ENCODE measurements at places on chromosomes 11 and 22. TPM values are rescaled to one million over a fixed set of nuclear protein-coding genes. Genes with fewer than 3 reads are reported as not detected.

FGF3 gene
- not detected for total RNA-seq

GRCh38 chr11:88849368-88849767 lies 216.4 kb downstream of the GRM5 start:
- no peak overlapping the region for H3K4me3 ChIP-seq
- no peak for DNase-seq
- peaks cover 9% of the 10 kb centered on the region for H3K4me1 ChIP-seq
- H3K27ac ChIP-seq: no peak overlapping the region

DNA sequence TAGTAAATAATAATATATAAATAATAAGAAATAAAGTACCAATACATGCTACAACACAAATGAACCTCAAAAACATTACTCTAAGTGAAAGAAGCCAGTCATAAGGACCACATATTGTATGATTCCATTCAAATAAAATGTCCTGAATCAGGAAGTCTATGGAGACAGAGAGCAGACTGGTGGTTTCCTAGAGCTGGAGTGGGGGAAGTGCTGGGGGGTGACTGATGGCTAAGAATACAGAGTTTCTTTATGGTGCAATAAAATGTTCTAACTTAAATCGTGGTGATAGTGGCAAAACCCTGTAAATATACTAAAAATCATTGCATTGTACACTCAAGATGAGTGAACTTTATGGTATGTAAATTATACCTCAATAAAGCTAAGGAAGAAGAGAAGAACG lies 376.5 kb downstream of the BUD13 start:
- H3K27ac ChIP-seq: no peak overlapping the region
- H3K4me1 ChIP-seq: no peaks in the 10 kb centered on the region
- no peak overlapping the region for H3K4me3 ChIP-seq
- DNase-seq: no peak
- no peaks in the 10 kb centered on the region for H3K27me3 ChIP-seq

GRCh38 chr11:15215005-15215404 lies 100.3 kb downstream of the INSC start:
- H3K36me3 ChIP-seq: no peaks in the 10 kb centered on the region
- no peak overlapping the region for H3K27ac ChIP-seq
- no peaks in the 10 kb centered on the region for H3K27me3 ChIP-seq

GSTT2B gene
- not detected for total RNA-seq

DEFB131B gene
- not detected for total RNA-seq

SUSD2 gene
- total RNA-seq: 0.44 TPM

ALDH3B2 gene
- total RNA-seq: not detected

- no peak for DNase-seq
- H3K4me1 ChIP-seq: no peaks in the 10 kb centered on the region
- H3K27me3 ChIP-seq: no peaks in the 10 kb centered on the region
- H3K27ac ChIP-seq: no peak overlapping the region
Observed at GRCh38 chr11:70624598-70624993, 226.3 kb downstream of the CTTN start.

DNA sequence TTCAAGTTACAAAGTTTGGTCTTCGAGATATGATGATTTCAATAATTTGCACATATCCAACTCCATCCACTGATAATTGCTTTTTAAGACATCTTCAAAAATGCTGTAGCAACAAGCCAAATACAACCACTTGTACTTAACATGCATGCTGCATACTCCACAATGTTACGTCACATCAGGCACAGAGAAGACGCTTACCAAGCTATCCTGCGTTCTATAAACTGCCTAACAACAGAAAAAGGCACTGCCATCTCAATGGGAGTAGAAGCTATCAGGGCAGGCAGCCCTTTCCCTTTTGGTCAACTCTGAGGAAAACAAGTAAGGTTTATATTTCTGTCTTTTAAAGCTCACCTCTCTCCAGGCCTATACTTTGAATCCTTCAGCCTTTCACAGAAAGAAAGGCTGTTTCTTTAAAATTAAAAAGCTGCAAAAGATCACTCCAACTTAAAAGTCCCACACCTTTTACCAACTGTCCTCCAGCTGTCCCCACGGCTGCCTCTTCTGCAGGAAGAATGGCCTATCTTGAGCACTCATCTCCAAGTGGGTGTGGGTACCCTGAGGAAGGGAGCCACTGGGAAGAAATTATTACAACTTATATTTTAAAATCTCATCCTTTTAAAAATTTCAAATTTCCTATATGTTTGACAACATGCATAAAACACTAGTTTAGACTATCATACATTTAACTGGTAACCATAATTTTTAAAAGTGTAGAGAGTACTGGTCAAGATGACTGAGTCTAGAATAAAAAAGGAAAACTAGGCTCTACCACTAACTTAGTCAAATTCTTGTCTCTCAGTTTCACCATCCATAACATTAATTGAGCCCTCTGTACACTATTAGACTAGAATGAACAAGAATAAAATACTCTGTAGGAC lies 14.5 kb downstream of the PHF21A start:
- H3K4me1 ChIP-seq: peaks cover 10% of the 10 kb centered on the region
- H3K27ac ChIP-seq: no peak overlapping the region
- H3K36me3 ChIP-seq: no peaks in the 10 kb centered on the region
- H3K27me3 ChIP-seq: no peaks in the 10 kb centered on the region
- no peak for DNase-seq

GRCh38 chr11:114150671-114151070 lies 91.2 kb downstream of the ZBTB16 start:
- DNase-seq: no peak
- H3K36me3 ChIP-seq: no peaks in the 10 kb centered on the region
- H3K27ac ChIP-seq: no peak overlapping the region

GRCh38 chr11:104319396-104319795 lies 155.4 kb upstream of the PDGFD start:
- H3K4me1 ChIP-seq: no peaks in the 10 kb centered on the region
- H3K27ac ChIP-seq: no peak overlapping the region
- H3K4me3 ChIP-seq: no peak overlapping the region
